Endothelial cell of coronary artery (primary cell): ENCODE measurements at places on chromosomes 16 and 17. TPM values are rescaled to one million over a fixed set of nuclear protein-coding genes. Genes with fewer than 3 reads are reported as not detected.

The CCL18 gene
- total RNA-seq, result not detected in 2 replicates

The RASD1 gene
- 6.1 and 14.1 TPM in 2 replicates for total RNA-seq

The SBK1 gene
- 0.09 TPM in 2 replicates for total RNA-seq

The CBFB gene
- total RNA-seq, result 96.9 and 97.7 TPM in 2 replicates

The SNAI3 gene
- under 0.01 and 0.09 TPM in 2 replicates for total RNA-seq

The CD300LB gene
- not detected in 2 replicates for total RNA-seq

The MLKL gene
- 21.8 and 32.3 TPM in 2 replicates for total RNA-seq

The KRTAP3-2 gene
- total RNA-seq, result not detected in 2 replicates

The C16orf96 gene
- total RNA-seq, result not detected in 2 replicates

The DUXB gene
- not detected in 2 replicates for total RNA-seq

The LGALS9 gene
- 6.9 and 11.4 TPM in 2 replicates for total RNA-seq

The FAM222B gene
- 3.2 and 6.3 TPM in 2 replicates for total RNA-seq

The FOXK2 gene
- total RNA-seq, result 25.1 and 36.5 TPM in 2 replicates

The RPGRIP1L gene
- total RNA-seq, result 7.9 and 8.5 TPM in 2 replicates

The HCRT gene
- not detected in 2 replicates for total RNA-seq

The SEPTIN12 gene
- not detected in 2 replicates for total RNA-seq

The AGRP gene
- not detected in 2 replicates for total RNA-seq

The METTL26 gene
- total RNA-seq, result 69.7 and 76.9 TPM in 2 replicates

The CACNG4 gene
- not detected in 2 replicates for total RNA-seq

The ZNF821 gene
- total RNA-seq, result 4.5 and 5.5 TPM in 2 replicates

The PRAC2 gene
- not detected in 2 replicates for total RNA-seq

The ADGRG3 gene
- not detected in 2 replicates for total RNA-seq

The TRIM25 gene
- 23.3 and 24.3 TPM in 2 replicates for total RNA-seq

The NHLRC4 gene
- 1.0 and 1.3 TPM in 2 replicates for total RNA-seq

The CLEC19A gene
- total RNA-seq, result not detected in 2 replicates

The MPP3 gene
- total RNA-seq, result 7.9 and 11.6 TPM in 2 replicates

The CCDC40 gene
- total RNA-seq, result 1.5 and 2.6 TPM in 2 replicates

The CES1 gene
- total RNA-seq, result 0.09 TPM in 1 of 2 replicates, not detected in the other

The PRKCB gene
- 0.09 TPM in 1 of 2 replicates, not detected in the other for total RNA-seq

The HSF4 gene
- total RNA-seq, result 0.45 and 3.2 TPM in 2 replicates
